ENCODE measurements at places on chromosomes 2 and 18.

GRCh38 chr18:48947092-48947491 lies 3.7 kb downstream of the SMAD7 start:
- DNase-seq = no peak

GRCh38 chr2:135667045-135667444 lies 74.6 kb upstream of the UBXN4 start:
- no peak for DNase-seq

DNA sequence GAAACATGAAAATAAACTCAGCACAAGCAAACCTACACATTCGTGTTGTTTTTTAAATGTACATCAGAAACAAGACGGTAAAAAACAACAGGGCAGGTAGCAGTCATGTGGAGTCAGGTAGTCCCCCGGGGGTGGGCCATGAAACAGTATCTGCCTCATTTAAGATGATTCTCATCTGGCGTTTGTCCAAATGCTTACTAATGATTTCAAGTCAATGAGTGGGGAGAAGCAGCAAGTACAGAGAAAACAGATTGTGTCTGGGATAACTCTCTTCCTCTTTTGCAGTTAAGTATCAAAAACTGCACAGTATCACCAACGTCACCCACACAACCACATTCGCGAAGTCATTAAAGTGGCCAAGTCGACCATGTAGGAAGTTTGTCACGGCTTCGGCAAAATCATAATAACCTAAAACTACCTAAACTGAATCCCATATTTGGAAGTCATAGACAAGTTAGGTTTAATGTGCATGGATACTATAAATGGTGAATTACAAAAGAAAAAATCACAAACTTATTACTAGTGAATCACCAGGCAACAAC lies 1.3 kb downstream of the LAPTM4A start:
- no peak for DNase-seq

DNA sequence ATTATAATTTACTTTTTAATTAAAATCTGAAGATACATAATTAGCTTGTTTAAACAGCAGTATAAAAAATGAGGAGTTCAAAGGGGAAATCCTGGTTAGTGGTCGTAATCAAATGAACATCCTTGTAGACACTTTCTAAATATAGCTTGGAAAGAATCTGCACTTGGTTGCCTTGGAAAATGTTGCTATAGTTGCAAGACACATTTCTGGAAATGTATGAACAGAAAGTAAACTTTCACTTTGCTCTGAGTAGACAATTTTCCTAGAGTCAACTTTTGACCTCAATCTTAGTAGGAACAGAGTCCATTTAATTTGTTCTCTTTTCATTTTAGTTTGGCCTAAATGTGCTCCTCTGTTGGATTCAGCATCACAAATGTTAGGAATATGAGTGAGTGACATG lies 38.3 kb downstream of the GCA start:
- DNase-seq = no peak

Measured in lower leg skin (tissue), 4 donors.